ENCODE measurements at places on chromosomes 4 and X. TPM values are rescaled to one million over a fixed set of nuclear protein-coding genes. Genes with fewer than 3 reads are reported as not detected.

DNA sequence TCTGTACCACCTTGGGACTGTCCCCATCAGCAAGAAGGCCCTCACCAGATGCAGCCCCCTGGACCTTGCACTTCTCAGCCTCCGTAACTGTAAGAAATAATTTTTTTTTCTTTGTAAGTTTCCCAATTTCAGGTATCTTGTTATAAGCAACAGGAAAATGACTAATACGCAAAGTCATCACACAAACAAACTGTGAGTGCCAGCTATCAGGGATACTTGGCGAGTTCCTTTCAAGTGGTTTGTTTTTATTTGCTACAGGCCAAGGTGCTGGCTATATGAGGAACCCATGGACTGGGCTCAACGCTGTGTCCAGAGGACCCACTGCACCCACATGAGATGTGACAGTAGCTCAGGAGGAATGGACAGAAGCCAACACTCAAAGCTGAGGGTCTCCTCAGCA is 11.5 kb upstream of the GPM6B start:
- DNase-seq: no peak

The F8A3 gene
- 1.4 TPM for polyA plus RNA-seq

- DNase-seq: no peak
These were observed 41.0 kb downstream of the RAI2 start for GRCh38 chrX:17820100-17820499.

The PF4V1 gene
- polyA plus RNA-seq: not detected

DNA sequence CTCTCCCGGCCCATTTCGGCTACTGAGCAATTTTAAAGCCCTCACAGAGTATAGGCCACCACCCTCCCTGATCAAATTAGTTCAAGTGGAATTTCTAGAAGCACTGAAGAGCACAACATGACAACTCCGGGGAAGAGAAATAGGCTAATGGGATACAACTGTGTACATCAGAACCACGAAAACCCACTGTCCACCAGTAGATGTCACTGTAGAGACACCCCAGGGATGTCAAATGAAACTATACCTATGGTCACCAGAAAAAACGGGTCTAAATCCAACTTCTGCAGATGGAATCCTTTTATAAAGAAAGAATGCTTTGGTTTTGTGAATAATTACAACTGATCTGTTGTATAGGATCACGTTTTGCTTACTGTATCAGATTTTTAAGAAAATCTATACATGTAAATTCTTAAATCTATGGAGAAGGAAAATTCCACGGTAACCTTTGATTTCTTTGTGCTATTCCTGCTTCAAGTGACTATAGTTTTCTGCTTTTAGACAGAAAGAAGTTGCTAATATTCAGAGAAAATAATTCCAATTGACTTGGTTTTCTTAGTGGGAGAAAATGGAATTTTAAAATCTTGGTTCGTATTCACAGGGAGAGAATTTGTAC is 29.5 kb upstream of the MAP3K15 start:
- DNase-seq: peak; percentile 64

GRCh38 chr4:140662082-140662869 is 93.5 kb upstream of the UCP1 start:
- DNase-seq: no peak

GRCh38 chr4:16532240-16532970 is 306.1 kb upstream of the TAPT1 start:
- no peak for DNase-seq

- DNase-seq: no peak
These were observed 459.8 kb downstream of the FSTL5 start for GRCh38 chr4:161704040-161704439.

DNA sequence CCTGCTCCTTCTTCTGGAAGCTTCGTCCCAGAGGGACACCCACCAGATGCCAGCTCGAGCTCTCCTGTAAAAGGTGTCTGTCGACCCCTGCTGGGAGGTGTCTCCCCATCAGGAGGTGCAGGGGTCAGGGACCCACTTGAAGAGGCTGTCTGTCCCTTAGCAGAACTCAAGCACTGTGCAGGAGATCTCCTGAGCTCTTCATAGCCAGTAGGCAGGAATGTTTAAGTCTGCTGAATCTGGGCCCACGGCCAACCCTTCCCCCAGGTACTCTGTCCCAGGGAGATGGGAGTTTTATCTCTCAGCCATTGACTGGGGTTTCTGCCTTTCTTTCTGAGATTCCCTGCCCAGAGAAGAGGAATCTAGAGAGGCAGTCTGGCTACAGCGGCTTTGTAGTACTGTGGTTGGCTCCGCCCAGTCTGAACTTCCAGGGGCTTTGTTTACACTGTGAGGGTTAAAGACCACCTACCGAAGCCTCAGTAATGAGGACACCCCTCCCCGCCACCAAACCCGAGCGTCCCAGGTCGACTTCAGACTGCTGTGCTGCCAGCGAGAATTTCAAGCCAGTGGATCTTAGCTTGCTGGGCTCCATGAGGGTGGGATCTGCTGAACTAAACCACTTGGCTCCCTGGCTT is 1383.0 kb upstream of the TENM3 start:
- DNase-seq: no peak

The CORIN gene
- not detected for polyA plus RNA-seq

The ITIH6 gene
- polyA plus RNA-seq: not detected

GRCh38 chrX:19566359-19567222 is 51.3 kb upstream of the MAP3K15 start:
- DNase-seq: no peak

DNA sequence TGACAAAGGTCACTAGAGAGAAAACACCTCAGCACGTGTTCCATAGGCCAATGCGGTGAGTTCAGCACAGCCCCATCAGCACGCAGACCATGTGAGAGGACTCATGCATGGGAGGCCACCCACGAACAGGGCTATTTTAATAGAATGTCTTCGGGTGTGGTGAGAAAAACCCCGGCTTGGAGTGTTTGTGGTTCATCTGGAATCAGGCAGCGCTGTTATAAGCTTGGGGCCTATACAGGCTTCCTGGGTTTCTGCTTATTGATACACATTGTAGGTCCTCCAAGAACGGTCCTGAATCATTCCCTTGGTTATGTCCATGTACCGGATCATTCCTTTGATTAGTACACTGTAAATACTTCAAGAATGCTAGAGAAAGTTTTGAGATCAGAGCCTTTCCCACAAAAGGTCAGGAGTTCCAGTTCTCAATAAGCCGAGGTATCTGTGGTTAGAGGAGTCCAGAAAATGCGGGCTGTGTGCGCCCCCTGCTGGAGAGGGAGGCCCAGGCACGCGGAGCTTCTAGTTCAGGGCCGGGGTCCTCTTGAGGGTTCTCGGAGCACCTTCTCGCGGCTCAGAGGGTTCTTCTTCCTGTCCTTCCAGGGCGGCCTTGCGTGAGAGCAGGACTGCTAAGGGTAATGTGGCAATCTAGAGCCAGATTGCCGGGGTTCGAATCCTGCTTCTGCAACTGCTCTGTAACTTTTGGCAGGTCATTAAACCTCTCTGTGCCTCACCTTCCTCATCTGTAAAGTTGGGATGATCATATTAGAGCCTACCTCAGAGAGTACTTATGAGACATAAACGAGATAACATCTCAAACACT is 51.8 kb downstream of the TLR10 start:
- peak; percentile 30 for DNase-seq

GRCh38 chr4:136337216-136337615 is 1195.1 kb downstream of the PCDH18 start:
- DNase-seq: no peak

DNA sequence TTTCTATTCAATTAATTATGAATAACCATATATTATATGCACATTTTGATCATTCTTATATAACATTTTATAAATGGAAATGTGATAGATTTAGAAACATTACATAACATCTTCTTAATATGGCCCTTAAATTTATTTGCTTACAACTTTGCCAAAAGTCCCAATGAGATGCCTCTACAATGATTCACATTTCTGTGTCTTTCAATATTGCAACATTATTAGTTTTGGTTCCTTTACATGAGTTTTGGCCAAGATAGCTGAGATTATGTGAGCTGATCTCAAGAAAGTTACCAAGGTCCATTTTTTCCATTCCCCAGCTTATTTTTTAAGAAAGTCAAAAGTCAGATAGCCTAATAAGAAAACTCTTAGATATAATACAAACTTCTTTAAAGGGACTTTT is 361.2 kb downstream of the PCDH7 start:
- DNase-seq: no peak

- DNase-seq: no peak
These were observed 52.7 kb downstream of the NPY1R start for GRCh38 chr4:163279713-163280112.

The HOPX gene
- not detected for polyA plus RNA-seq

DNA sequence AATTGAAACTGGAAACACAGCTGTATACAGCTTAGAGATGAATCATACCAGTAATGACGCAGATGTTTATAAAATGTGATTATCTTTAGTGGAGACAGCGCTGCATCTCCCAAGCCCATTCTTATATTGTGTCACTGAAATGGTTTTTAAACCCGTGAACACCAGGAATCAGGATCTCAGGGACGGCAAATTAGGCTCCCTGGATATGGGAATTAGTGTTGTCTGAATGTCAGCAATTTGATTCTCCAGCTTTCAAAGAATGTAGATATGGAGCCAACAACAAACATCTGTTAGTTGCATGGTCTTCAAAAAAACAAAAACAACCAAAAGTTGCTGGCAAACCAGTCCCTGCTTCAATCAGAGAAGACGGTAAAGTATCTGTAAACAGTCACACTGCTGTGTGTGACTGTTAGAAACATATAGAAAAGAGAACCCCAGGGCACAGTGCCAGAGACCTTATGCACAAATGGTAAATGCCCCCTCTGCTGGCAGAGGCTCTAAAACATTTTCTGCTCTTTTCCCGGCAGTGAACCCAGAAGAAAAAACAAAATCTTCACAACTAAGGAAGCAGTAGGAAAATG is 351.9 kb upstream of the FTHL17 start:
- peak; percentile 17 for DNase-seq

The RNF212 gene
- polyA plus RNA-seq: 3.9 TPM

- DNase-seq: no peak
These were observed 40.4 kb upstream of the PCDH18 start for GRCh38 chr4:137572647-137573046.

DNA sequence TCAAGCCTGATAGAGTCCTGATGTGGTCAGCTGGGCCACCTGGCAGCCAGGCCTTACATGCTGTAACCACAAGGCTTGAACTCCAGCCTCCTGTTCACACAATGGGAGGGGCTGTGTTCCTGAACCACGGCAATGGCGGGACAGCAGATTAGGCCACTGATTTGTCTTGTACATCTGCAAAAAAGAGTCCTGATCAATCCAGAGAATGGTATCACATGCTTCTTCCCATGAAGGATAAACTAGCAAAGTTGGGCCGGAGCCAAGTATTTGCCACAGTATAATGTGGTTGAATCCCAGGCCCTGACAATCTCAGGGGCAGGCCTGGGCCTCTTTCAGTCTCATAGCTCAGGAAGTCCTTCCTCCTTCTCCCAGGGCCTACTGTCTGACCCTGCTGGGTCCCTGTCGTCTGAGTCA is 2182.5 kb upstream of the AGA start:
- no peak for DNase-seq

DNA sequence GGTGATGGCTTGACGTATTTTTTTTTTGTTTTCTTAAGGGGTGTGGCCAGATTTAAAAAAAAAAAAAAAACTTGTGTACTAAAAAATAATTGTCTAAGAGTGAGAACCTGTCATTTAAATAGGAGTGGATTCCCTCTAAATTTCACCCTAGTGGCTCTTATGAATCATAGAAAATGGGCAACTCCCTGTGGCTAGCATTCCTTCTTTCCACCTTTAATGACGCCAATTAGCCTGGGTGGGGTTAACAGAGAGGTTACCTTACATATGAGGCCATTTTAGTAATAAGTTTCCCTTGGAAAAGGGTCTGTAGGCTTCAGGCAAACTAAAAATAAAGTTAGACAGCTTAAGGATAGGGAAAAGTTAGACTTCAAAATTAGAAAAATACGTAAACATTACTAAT is 223.5 kb upstream of the FAM241A start:
- DNase-seq: no peak

The MAGEA3 gene
- polyA plus RNA-seq: 2.3 TPM

GRCh38 chr4:3680656-3681055 is 85.5 kb upstream of the ADRA2C start:
- DNase-seq: no peak

DNA sequence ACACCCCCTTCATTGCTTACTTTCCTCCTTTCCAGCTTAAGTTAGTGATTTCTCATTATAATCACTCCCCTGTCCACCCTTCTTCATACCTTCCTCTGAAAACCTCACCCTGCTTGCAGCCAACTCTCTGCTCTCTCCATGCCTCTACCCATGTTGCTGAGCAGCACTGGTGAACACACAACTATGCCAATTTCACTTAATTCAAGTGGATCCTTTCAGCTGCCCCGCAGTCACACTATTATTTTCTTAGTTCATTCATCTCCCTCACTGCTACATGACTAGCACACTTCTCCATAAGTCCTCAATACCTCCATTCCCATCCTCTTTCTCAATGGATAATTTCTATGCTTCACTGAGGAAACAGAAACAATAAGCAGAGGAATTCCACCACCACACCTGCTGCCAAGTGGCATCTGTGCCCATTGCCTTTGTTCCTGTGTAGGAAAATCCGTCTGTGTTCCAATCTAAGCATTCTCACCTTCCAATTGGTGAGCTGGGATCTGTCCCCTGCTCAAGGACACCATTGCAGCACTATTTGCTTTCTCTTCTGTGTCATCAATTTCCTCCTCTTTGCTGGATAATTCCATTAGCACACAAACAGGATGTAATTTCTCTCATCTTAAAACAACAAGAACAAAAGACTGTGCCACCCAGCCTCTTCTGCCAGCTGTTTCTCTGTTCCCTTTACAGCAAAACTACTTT is 25.2 kb upstream of the PRSS48 start:
- DNase-seq: no peak

The MCF2 gene
- 0.09 TPM for polyA plus RNA-seq

The IL2RG gene
- polyA plus RNA-seq: 0.12 TPM

DNA sequence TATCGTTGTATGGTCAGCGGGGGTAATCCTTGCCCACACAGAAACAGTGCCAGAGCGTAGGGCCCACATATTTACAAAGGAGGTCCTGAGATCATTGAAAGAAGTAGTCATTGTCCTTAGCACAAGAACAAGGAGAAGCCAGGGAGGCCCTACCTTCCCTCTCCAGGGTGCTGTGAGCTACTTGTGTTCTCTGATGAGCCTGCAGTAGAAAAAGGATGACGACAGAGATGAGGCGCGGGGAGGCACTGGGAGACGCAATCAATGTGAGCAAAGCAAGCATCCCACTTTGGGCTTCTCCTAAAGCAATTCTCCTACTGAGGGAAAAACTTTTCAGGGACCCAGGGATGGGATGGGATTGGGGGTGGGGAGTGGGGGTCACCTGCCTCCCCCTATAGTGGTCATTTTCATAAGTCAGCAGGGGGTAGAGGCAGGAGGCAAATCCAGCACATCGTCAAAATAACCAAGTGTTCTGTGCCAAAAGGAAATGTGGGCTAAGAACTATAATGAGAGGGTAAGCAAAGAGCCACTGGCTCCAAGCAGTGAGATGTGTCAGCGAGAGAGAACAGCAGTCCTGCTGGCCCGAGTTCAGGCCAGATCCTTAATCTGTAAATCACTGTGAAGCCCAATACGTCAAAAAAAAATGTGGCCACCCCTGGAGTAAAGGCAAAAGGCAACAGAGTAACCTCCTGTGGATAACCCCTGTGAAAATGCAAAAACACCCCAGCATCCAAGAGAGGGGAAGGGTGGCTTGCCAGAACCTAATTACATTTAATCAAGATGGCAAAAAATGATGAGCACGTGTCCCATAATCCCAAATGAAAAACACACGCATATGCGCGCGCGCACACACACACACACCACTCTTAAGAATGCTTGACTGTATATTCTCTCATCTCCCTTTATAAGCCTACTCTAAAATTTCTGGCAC is 136.6 kb upstream of the HHIP start:
- no peak for DNase-seq

The USP17L21 gene
- not detected for polyA plus RNA-seq

Measured in A549 (cell line).